ENCODE measurements at places on chromosomes 12 and 14.
A peak's percentile ranks its signal among the peaks of the same experiment; 100 is the strongest.

DNA sequence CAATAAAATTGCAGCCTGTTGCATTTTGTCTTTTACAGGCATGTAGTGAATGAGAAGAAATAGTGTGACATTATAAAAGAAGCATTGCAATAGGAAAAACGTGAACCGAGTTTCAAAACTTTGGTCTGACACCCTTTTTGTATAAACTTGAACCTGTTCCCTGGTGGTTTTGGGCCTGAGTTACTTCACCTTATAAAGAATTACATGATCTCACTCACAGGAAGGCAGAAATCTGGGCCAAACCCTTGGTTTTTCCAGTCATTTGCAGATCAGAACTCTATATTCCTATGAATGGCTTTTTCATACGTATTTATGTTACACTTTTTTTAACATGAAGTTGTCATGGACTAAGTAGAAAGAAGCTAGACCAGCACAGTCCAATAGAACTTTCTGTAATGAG is 138.5 kb upstream of the FLRT2 start:
- DNase-seq, result no peak

- DNase-seq, result no peak
Measured at GRCh38 chr14:76891391-76891790, 65.2 kb downstream of the LRRC74A start.

GRCh38 chr14:23252006-23252405 is 14.3 kb downstream of the RNF212B start:
- no peak for DNase-seq

- DNase-seq, result no peak
Measured at GRCh38 chr12:52900896-52901714, 3.8 kb downstream of the KRT8 start.

- DNase-seq, result no peak
Measured at GRCh38 chr14:63486738-63487137, 56.4 kb downstream of the PPP2R5E start.

DNA sequence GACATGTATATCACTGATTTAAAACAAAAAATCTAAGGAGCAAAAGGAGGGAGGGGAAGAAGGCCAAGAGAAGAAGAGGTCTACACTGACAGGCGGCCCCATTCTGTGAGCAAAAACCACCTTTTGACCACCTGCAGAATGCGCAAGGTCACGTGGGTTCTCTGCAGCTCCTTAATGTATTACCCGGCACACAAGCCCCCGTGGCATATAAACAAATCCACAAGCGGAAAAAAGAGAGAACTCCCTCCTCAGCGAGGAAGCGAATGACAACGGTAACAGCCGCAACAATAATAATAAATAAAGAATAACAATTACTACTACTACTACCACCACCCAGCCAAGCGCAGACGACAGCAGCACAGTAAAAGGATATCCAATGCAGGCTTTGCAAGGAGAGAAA is 1.3 kb downstream of the KSR2 start:
- no peak for DNase-seq

- DNase-seq, result no peak
Measured at GRCh38 chr14:23143911-23144310, 24.9 kb upstream of the CEBPE start.

DNA sequence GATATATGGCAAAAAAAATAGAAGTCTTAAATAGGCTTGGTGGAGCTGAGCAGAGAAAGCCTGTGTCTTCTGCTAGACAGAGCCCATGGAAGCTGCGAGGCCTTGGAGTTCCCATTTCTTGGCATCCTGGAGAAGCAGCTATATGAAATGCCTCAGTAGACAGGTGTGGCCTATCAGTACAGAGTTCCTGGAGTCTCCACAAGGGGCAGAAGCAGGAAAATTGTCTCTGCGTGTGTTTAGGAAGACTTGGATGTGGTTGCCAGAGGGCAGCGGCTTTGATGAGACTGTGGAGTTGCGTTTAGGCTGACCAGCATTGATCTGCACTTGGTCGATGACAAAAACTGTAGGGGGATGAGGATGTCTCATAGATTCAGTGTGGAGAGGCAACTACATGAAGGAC is 334.5 kb upstream of the SEL1L start:
- no peak for DNase-seq

GRCh38 chr14:36915081-36915480 is 253.4 kb downstream of the PAX9 start:
- no peak for DNase-seq

DNA sequence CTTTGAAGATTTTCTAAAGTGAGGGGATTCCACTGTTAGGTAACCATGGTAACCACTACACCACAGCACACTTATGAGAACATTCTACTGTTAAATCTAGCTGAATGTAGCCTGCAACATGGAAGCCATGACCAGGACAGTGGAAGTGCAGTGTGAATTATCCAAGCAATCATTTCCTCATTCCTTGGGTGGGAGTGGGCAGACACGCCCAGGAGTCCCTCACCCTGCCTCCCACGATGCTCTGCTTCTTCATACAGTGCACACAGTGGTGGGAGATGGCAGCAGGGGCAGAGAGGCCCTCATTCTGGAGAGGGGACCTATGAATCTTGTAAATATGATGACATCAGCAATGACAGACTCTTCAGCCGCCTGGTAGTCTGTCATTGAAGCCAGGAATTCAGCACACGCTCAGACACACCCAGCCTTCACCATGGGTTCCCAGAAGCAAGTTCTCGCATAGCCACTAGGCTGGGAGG is 70.1 kb upstream of the HOXC13 start:
- DNase-seq, result no peak

- no peak for DNase-seq
Measured at GRCh38 chr14:95044463-95045105, 112.7 kb downstream of the DICER1 start.

DNA sequence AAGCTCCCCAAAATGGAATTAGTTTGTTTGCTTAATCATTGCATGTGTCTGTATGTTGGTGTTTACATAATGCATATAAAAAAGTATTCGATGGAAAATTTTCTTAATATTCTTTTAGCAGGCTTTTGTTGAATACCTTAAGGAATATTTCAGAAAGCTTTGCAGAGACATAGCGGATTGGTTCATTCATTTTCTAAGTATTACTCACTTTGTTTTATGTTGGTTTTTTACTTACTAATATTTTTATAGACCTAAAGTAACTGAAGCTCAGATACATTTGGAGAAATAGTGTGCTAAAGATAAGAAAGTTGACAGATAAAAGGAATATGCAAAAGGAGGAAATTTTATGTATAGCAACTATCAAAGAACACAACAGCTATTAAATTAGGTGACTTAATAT is 191.0 kb downstream of the ERC1 start:
- no peak for DNase-seq

GRCh38 chr12:91249054-91249453 is 66.4 kb upstream of the DCN start:
- DNase-seq, result no peak

DNA sequence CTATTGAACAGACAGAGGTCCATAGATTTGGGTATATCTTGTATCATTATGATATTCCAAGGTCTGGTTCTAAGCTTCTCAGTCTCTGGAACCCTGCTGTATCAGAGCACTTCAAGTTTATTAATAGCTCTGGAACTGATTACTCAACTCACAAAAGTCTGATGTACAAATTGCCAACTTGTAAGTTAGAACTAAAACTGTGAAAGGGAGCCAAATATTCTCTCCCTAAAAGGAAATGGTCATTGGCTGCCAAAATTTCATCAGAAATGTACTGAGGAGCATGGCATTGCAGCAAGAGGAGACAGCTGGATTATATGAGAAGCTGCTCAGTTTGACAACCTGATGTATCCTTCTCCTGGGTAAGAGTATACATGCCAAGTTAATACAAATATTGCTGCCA is 828.8 kb upstream of the SEL1L start:
- DNase-seq, result no peak

GRCh38 chr12:5262885-5263284 is 169.0 kb upstream of the NTF3 start:
- no peak for DNase-seq

DNA sequence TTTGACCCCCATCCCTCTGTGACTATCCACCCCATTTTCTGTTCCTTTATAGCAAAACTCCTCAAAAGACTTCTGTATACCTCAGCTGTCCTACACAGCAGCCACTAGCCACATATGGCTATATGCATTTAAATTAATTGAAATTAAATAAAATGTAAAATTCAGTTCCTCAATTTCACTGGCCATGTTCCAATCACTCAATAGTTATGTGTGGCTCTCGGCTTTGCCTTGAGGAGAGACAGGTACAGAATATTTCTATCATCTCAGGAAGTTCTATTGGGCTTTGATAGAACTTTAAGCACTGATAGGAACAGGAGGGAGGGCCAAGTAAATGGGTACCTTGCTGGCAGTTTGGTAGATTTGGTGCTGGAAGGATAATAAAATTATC is 280.3 kb upstream of the AMIGO2 start:
- DNase-seq, result no peak

GRCh38 chr12:89880690-89881350 is 172.2 kb upstream of the ATP2B1 start:
- DNase-seq, result no peak

DNA sequence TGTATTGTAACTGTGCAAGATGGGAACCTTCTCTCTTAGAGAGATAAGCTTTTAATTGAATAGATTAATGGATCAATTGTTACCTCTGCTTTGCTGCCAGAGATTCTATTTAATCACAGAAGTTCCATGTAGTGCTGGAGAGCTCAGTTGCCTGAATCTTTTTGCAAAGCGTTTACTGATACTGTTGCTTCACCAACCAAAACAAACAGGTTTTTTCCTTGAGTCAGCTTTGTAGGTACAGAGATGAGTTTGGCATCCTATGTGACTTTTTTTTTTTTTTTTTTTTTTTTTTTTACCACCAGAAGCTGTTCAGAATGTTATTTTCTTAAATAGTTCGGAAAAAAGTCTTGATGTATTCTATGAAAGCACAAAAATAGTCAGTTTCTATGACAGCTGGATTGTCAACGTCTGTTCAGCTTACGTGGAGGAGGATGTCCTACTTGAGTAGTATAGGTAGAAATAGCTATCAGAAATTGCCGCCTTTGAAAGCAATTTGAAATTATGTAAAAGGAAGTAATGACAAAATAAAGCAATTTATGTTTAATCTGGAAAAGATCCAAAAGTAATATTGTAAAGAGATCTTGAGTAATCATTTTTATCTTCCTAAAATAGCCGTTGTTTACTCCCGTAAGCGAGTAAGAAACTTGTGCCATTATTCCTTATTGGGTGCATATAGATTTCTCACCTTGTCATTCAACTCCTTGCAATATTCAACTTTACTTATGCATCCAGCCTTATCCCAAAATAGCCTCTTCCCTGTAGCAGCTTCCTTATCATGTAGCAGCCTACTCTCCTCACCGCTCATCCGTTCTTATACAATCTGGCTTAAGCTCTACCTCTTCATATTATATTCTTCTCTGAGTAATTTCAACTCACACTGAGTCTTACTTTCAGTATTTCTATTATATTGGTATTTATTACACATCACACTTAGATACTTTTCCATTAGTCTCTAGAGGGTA is 5.2 kb downstream of the LRRK2 start:
- no peak for DNase-seq

DNA sequence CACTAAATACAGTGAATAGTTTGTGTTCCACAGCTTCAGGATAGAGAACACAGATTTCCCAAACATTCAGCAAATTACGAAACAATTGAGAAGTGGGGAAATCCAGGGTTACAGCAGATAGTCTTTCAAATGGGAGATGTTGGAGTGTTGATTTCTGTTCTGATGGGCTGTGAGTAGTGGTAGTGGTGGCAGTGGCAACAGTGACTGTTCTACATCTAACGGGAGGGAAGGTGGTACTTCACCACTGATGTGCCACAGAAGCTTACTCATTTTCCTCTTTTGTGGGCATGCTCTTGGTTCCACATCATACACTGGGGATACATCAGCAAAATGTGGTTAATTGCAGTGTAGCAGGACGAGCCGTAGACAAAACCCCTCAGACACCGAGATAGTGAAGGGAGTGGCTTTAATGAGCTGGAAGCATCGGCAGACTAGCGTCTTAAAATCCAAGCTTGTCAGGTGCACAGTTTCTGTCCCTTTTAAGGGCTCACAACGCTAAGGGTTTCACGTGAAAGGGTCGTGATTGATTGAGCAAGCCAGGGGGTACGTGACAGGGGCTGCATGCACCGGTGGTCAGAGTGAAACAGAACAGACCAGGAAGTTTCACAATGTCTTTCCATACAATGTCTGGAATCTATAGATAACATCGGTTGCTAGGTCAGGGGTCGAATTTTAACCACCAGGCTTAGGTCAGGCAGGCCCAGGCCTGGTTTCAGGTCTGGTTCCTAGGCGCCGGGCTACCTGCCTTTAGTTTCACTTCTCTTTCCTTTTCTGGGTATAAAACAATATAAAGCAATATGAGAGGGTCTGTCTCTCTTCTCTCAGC is 330.6 kb upstream of the FBXO33 start:
- no peak for DNase-seq

DNA sequence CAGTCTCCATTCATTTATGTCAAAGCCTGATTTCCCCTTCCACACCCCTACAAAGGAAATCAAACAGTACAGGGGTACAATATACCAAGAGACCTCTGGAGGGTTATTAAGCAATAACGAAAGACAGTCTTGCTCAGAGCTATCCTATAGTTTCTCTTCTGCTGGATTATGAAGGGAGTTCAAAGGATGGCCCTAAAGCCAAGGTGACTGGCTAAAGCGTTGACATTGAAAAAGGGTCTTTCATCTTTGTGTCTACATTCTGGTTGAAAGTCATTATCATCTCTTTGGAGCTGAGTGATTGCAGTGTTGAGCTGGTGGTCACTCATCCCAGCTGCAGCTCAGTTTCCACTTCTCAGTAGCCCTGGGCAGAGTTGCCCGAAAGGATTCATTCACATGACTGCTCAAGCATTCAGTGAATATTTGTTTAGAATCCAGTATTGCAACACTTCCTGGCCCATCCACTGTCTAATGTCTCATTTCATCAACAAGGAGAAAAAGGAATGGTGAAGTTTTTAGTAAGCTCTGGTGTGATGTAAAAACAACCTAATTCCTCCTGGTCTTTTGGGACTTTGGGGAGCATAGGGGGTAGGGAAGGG is 19.2 kb upstream of the TBX5 start:
- DNase-seq, result no peak

DNA sequence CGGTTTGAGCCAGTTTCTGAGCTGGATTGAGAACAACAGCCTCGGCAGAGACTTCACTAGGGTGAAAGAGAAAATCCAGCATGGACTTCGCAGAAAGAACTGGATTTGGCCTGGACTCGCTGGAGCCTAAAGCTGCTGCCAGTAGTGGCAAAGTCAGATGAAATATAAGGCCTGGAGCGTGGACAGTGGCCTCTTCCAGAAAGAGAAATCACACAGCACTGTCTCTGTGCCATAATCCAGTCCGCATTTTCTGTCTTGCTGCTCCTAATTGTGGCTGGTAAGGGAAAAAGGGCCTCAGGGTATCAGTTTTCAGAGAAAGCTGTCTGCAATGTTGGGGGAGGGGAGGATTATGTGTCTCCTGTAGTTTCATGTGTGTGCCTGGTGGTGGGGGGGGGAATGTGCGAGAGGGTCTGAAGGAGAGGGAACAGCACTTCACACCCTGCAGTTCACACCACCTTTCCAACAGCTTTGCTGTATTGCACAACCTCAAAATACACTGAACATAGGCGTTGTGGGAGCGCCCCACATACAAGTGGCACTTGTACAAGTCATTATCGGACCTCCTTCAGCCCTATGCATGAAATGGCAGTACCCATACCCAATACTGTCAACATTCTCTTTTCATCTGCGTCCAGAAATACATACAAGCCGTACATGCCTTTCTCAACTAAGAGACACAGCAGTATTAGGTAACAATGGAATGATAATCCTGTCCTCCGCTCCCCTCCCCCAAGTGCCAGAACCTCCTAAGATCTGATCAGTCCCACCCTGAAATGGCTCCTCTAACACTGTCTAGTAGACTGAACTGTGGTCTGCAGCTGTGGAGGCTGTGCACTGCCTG is 107.5 kb upstream of the ATF7IP start:
- DNase-seq, result peak; percentile 96

- no peak for DNase-seq
Measured at GRCh38 chr12:88706286-88706685, 126.0 kb upstream of the KITLG start.
